ENCODE measurements at places on chromosomes 7 and 10.

DNA sequence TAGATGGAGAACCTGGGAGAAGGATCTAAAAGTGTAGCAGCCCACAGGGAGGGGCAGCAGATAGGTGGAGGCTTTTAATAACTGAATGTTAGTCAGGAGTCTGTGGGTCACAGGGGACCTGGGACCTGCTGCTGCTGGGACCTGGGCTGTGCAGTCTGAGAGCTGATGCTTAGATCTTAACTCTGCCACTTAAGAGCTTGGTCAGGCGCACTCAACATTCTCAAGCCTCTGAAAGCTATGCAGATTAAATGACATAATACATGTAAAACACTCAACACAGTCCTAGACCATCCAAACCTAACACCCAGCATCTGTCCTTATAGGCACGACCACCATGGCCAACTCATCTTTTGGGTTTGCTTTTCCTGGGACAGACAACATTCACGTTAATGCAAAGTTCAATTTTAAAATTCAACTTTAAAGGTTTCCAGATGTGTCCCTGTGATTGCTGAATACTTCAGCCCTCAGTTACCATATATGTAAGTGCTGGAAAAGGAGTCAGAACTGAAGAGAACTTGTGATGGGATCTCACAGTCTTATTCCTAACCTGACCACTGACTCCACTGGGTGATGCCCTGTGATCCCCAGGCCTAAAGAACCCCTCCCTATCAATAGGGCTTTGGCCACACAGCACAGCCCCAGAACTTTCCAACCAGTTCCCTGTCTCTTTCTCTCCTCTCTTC is 321.0 kb downstream of the PLXNA4 start:
- DNase-seq = no peak

- DNase-seq = no peak
Observed at GRCh38 chr7:37093257-37093656, 355.4 kb downstream of the ELMO1 start.

DNA sequence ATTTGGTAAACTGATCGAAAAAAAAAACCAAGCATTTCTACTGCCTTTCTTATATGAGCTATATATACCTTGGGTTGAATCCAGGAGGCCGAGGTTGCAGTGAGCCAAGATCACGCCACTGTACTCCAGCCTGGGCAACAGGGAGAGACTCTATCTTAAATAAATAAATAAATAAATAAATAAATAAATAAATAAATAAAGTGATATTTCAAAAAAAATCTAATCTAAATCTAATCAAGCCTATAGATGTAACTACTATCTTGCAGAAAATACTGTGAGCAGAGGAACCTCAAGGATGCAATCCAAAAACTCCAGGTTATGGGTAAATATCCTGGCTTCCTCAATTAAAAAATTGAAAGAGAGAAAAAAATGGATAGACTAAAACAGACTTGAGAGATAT is 71.2 kb upstream of the SLF2 start:
- DNase-seq = no peak

DNA sequence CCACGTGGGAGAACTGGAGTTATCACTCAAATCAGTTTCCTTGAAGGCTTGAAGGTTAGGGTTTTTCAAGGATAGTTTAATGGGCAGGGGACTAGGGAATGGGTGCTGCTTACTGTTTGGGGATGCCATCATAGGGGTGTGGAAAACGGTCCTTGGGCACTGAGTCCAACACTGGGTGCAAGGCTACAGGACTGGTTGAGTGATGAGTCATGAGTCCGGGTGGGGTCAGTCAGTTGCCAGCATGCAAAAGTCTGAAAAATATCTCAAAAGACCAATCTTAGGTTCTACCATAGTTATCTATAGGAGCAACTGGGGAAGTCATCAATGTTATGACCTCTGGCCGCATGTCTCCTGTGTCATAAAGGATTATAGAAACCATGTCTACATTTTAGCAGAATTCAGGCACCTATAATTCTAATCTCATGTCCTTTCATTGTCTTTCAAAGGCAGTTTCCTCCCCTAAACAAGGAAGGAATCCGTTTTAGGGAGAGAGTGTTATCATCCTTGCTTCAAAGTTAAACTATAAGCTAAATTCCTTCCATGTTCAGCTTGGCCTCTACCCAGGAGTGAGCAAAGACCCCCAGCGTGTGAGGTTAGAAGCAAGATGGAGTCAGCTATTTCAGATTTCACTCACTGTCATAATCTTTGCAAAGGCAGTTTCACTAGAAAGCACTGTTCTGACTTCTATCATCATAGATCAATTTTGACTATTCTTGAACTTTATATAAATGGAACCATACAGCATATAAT is 94.5 kb downstream of the COL26A1 start:
- DNase-seq = no peak

DNA sequence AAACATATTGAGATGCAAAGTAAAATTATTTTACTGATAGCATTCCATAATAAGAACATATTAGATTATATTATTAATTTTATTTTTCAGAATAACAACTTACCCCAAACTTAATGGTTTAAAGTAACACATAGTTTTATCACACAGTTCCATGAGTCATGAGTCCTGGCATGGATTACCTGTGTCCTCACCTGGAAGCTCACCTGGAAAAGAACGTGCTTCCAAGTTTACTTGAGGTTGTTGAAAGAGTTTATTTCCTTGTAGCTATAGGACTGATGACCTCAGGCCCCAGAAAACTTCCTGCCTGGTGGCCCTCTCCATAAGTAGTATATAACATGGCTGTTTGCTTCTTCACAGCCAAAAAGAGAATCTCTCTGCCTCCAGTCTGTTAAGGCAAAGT is 254.6 kb downstream of the TFEC start:
- DNase-seq = no peak

DNA sequence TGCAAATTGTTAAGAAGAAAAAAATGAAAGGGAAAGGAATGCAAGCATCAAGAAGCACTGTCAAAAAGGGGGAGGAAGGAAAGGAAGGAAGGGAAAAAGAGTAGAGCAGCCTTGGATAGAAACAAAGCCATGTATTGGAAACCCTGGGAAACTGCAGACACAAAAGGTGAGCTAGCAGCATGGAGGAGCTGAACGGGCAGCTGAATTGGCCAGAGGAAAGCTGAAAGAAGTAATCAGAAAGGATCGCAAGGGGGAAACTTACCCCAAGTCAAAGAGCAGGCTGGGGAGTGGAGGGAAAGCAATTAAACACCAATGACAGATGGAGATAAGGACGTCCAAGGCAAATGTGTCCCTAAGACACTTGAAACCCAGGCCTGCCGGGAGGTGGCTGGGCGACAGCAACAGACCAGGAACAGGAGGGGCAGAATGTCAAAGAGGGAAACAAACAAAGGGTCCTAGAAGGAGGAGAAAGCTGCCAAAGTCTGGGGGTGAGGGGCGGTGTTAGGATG is 93.8 kb upstream of the SVIL start:
- DNase-seq = no peak

Data from fibroblast of pulmonary artery (primary cell).